ENCODE measurements at places on chromosomes 16 and 17.

GRCh38 chr17:78133179-78133951, 2.8 kb downstream of the TMC8 start:
- peak; percentile 16 for DNase-seq

DNA sequence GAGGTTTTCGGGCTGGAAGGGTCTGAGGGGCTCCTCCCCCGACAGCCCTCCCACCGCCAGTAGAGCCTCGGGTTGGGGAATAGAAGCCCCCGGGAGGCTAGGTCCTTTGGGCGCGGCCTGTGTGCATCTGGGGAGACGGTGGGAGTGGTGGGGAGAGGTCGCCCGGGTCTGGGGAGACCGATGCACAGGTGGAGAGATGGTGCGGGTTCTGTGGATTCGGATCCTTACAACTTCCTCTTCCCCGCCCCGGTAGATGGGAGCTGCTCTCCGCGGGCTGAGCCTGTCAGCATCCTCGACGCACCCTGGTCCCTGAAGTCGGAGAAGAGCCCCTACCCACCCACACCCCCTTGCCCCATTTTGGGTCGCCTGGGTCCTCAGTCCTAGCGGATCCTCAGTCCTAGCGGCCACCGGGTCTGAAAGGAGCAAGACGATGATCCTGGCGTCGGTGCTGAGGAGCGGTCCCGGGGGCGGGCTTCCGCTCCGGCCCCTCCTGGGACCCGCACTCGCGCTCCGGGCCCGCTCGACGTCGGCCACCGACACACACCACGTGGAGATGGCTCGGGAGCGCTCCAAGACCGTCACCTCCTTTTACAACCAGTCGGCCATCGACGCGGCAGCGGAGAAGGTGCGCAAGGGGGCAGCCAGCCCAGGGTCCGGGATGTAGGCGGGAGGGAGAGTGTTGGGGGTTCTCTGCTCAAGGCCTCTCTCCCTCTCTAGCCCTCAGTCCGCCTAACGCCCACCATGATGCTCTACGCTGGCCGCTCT, 790 bp downstream of the BCKDK start:
- DNase-seq, result no peak

DNA sequence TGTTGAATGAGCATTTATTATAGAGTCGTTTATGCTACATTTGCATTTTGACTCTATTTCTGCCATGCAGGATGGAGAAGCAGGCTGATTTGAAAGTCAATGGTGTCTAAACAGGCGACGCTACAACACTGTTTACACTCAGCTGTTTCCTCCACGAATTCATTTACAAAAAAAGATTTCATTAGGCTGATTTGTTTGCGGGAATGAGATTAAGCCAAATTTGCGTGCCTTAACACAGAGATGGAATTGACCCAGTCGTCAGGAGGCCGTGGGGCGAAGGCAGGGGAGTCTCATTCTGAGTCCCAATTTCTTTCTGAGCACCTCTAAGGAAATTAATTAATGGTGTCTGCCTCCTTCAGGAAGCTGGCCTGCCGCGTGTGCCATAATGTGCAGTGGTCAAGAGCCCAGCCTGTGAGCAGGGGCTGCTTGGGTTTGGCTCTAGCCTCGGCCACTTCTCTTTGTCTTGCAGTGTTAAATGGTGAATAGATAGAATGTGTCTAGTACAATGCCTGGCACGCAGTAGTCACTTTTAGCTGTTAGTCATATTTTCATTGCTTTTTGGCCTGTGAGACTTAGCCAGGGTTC, 88.6 kb upstream of the NKD1 start:
- no peak for DNase-seq

DNA sequence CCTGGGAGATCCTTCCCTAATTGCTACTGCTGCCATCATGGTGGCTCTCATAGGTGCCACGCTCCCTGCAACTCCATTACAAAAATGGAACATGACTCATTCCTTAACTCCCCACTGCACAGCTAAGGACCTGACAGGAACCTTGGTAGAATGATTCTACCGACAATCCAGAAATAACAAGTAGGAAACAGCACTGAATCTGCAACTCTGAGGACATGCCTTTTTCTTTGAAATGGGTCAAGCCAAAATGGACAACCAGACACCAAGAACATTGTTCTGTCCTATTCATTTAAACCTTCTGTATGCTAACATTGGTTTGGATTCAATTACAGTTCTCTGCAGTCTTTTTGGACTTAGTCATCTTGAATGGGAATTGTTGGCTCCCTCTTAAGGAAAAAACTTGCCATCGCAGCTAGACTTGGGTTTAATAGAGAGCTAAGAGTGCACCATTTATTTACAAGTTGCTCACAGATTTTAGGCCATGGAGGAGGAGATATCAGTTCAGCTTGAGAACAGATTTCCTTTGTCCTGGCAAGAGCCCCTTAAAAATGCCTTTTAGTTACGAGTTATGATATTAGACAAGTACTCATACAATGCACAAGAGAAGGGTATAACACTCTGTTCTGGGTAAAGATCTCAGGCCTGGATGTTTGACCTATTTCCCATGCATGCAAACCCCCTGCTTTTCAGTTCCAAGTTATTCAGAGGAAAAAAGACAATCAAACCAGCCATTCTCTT, 20.9 kb upstream of the NSRP1 start:
- DNase-seq, result no peak

GRCh38 chr17:42678951-42679491, 2.2 kb upstream of the PLEKHH3 start:
- peak; percentile 61 for DNase-seq

- DNase-seq, result no peak
Observed at GRCh38 chr16:81053761-81054160, 18.1 kb downstream of the ATMIN start.

DNA sequence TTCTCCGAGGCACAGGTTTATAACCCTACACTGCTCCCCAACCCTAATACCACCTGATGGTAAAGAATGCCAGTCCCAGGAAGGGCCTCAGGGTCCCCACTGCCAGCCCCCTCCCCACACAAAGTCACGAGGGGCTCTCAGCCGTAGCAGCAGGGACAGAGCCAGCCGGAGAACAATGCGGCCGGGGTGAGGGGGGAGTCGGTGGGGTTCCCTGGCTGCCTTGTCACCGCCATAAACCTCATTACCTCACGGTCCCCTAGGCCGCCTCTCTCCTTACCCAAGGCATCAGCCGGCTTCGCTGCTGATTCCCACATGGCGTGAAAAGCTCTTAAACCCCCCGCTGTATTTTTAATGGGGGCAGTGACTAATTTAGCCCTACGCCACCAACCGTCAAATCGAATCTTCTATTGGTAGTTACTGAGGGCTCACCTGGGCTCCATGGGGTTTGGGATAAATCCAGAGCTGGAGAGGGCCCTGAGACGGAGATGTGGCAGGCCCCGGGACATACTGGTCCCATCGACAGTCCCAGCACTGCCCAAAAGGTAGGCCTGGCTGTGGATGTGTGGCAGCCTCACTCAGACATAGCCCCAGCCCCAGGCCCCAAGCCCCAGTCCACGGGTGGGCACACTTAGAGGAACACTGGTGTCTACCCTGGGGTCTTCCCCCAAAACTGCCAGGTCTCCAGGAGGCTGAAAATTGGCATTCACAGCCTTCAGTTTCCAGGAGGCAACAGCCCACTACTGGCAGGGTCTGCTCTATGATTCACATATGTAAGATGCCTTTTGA, 115.3 kb downstream of the C16orf78 start:
- no peak for DNase-seq

DNA sequence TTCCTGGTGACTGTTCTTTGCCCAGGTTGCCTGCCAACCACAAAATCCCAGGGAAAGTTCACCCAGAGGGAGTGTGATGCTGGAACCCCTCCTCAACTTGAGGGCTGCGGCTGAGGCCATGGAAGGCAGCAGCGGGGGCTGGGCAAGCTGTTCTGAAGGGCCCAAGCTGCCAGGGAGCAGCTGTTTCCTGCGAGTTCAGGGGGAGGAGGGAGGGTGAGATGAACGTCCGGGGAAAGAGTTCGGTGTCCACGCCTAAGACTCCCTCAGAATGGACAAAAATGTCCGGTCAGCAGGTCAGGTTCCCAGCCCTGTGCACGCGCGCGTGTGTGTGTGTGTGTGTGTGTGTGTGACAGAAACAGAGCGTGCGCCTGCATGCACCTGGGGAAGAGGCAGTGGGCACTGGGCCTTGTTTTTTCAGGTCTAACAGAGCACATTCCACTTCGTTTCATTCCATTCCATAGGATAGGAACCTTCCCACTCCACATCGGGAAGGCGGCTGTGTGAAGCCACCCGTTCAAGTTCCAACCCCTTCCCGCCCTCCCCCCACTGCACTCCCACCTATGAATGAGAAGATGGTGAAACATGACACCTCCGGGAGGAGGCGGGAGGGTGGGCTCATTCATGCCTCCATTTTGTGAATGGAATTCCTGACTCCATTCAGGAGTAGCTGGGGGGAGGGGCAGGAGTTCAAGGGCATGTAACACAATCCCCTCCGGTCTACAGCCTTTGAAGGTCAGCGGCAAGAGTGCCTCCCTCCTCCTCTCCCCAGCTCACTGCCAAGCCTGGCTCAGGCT, 15.7 kb downstream of the ETV4 start:
- DNase-seq, result no peak

DNA sequence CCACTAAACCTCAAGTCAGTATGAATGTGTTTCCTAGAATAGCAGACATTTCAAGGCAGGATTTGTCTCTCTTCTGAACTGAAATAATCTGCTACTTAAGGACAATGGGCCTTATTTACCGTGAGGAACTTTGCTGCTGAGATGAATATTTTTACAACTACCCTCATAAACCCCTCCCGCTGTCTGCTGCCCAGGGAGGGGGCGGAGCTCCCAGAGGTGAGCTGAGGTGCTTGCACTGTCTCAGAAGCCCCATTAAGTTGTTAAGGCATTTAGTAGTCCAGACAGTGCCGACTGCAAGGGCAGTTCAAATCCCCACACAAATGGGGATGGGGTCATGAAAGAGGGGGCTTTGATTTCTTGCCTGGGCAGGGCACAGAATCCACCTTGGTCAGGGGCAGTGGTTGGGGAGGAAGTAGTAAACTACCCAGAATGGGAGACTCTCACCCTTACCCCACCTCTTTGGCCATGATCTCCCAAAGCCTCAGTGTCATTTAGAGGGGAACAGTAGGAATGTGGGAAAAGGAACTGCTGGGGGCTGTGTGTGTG, 19.2 kb downstream of the HNF1B start:
- DNase-seq, result no peak

GRCh38 chr17:416293-417206, 63.9 kb upstream of the RPH3AL start:
- peak; percentile 58 for DNase-seq

GRCh38 chr16:51624080-51624775, 473.2 kb upstream of the SALL1 start:
- DNase-seq, result no peak

DNA sequence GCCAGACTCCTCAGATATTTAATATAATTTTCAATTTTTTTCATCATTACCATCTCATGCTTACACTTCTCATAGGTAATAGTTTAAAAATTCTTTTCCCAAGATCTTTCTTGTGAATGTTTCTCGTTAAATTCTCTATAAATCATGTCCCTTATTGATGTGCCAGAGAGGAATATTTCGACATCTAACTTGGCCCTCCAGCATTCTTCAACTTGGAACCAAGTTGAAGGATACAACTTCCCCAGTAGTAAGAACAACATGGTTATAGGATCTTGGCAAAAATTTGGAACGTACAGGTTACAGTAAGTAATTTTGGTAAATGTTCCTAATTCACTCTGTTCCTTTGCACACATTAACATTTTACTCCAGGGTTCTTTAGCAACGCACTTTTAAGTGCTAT, 731.8 kb downstream of the CDH11 start:
- no peak for DNase-seq

DNA sequence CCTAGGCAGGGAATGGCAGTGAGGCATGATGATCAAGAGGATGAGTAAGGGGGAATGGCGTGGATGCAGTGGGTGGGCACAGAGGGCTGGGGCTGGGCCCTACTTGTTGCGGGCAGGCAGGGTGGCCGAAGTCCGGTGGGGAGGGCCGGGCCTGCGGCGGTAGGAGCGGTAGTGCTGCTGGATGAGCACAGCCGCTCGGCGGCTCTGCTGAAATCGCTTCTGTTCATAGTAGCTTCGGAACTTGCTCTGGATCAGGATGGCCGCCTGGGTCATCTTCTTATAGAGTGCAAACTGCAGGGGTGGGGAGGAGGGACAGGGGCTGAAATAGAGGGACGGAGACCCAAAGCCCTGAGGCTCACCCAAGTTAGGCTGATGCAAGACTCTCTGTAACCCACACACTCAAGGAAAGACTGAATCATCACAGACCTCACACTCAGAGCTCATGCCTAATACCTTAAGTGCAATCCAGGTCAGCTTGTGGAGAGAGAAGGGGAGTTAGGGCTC, 1.5 kb upstream of the SPAG7 start:
- peak; percentile 63 for DNase-seq

GRCh38 chr16:78444-79150, 572 bp downstream of the MPG start:
- DNase-seq, result no peak

DNA sequence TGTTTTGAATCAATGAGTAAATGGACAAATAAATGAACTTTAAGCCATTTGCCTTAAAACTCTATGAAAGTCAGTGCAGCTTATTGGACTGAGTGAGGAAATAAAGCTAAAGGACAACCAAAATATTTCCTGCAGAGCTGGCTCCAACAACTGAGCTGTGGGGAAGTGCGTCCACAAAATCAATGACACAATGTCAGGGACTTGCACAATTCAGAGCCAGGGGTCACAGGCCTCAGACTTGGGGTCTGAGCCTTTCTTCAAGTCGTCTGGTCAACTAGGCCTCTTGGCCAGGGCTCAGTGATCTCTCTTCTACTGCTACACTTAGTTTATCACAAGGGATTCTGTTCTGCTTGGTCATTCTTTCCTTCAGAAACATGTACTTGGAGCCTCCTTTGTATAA, 26.2 kb upstream of the RHBDL3 start:
- no peak for DNase-seq

- DNase-seq, result no peak
Observed at GRCh38 chr16:50446861-50447260, 78.1 kb upstream of the BRD7 start.

- no peak for DNase-seq
Observed at GRCh38 chr17:75475144-75475835, 18.9 kb downstream of the TMEM94 start.

DNA sequence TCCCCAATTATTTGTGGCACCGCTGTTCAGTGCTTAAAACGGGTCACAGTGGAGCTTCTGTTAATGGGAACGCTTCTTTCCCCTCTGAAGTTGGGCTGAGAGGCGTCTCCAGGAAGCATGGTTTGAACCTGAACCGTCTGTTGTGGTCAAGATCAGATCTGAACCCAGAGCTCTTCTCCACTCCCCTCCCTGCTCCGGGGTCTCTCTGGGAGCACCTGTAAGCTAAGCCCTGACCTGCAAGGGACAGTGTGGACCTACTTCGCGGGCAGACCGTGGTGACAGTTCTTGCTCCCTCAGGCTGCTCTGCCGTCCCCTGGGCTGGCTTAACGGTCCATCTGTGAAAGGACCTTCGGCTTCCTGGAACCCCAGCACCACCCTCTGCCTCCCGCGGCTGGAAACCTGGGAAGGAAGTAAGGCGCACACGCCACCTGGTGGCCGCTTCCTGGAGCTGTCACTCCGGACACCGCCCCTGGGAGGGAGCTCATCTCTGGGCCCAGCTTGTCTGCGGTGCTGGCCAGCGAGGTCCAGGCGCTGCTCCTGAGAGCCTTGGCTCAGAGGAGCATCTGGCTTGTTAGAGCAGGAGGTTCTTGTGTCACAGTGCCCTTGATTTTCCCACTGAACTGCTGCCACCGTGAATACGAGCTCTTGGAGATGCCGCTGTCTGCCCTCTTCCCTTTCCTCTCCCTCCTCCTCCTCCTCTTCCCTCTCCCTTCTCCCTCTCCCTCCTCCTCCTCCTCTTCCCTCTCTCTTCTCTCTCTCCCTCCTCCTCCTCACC, 518.5 kb upstream of the EEF2KMT start:
- no peak for DNase-seq

GRCh38 chr17:8955021-8955959, 10.2 kb downstream of the PIK3R5 start:
- DNase-seq, result no peak

- no peak for DNase-seq
Observed at GRCh38 chr17:43042025-43042628, 17.1 kb downstream of the RND2 start.

Measured in stimulated activated naive CD4-positive, alpha-beta T cell treated with Interleukin-2 at 50 U/mL for 16 hours (primary cell).